MM.1S (cell line): ENCODE measurements at places on chromosomes 7 and 10.

DNA sequence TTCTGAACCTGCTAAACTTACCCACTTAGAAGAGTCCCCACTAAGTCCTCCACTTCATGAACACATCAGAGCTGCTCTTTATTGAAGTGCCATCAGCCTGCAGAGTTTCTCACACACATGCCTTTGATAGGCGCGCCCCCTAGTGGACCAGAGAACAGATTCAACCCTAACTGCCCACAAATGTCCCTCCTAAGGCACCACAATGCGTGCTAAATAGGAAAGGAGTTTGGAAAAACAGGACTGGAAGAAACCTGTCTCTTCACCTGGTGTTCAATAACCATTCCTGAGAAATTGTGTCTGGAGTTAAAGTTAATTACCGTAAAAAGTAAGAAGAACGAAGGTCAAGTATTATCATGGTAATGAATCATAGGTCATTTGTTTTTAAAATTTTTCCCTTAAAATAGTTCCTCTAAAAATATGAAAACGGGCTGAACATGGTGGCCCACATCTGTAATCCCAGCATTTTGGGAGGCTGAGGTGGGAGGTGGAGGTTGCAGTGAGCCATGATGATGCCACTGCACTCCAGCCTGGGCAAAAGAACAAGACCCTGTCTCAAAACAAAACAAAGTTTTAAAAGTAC lies 249.7 kb downstream of the ELMO1 start:
- DNase-seq = peak; percentile 58

GRCh38 chr10:32985775-32986350 lies 27.8 kb upstream of the ITGB1 start:
- no peak for DNase-seq

- no peak for DNase-seq
These were observed 14.0 kb downstream of the CYP3A7 start for GRCh38 chr7:99720800-99721595.

DNA sequence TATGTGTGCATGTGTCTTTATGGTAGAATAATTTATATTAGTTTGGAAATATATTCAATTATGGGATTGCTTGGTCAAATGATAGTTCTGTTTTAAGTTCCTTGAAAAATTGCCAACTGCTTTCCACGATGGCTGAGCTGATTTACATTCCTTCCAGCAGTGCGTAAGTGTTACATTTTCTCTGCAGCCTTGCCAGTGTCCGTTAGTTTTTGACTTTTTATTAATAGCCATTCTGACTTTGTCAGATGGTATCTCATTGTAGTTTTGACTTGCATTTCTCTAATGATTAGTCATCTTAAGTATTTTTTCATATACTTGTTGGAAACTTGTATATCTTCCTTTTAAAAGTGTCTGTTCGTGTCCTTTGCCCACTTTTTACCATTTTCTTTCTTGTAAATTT lies 434.2 kb upstream of the POT1 start:
- DNase-seq = no peak

GRCh38 chr10:5651388-5651764 lies 15.0 kb downstream of the ASB13 start:
- DNase-seq = no peak

- no peak for DNase-seq
These were observed 4.6 kb downstream of the TLL2 start for GRCh38 chr10:96509017-96509641.

GRCh38 chr10:73159038-73159648 lies 8.7 kb downstream of the ECD start:
- peak; percentile 55 for DNase-seq

- DNase-seq = no peak
These were observed 30.3 kb downstream of the TFPI2 start for GRCh38 chr7:93860261-93860660.

GRCh38 chr7:35348611-35349400 lies 94.9 kb upstream of the TBX20 start:
- no peak for DNase-seq

- no peak for DNase-seq
These were observed 511.0 kb upstream of the COBL start for GRCh38 chr7:51827631-51828030.

DNA sequence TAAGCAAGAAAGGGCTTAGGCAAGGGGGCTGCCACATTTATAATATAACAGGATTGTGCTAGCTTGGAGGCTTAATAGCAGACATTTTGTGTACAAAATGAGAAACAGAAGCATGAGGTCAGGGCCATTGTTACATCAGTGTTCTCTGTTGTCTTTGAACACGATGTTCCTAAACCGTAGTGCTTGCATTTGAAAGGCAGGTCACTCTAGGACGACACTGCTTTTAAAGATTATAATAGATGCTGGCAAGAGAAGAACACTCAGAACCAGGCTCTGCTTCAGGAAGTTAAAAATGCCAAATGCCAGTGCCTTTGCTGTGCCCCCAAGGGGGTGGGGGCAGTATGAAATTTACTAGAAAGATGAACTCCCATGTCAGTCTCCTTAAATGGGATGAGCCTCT lies 91.1 kb downstream of the SORCS3 start:
- no peak for DNase-seq

- DNase-seq = peak; percentile 84
These were observed 19.6 kb downstream of the WIPF3 start for GRCh38 chr7:29825775-29826529.

DNA sequence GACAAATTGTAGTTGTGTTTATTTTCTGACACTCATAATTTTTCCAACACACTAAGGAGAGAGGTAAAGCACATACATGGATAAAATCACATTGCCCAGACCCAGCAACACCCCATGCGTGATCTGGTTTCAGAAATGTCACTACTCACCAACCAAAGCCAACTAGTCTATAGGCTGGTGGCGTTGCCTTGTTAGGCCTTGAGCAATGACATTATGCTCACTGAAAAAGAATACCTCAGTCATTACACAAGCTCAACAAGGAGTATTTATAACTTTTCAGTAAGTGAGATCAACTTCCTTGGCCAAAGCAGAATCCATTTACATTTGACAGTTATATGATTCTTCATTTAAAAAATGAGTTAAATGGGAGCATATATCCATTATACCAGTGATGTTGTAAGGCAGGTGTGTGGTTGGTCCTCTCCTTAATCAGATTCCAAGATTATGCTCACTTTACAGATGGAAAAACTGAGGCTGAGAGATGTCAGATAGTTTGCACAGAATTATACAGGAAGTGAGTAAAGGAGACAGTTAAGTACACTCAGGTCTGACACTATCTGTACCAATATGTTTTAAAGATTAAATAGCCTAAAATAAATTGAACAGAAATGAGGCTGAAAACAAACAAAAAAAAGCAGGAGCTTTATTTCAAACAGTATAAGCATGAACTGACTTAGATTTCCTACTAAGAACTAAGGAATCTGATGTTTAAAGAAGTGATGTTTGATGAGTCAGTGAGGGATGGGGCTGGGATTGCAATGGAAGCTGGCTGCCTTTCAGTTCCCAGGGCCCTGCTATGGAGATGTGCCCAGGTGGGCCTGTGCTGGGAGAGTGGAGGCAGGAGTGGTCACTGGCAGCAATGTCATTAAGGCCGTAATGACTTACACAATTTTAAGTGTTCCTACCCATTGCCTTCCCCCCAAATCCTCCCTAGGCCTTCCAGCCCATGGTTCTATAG lies 118.3 kb downstream of the RAPGEF5 start:
- no peak for DNase-seq

DNA sequence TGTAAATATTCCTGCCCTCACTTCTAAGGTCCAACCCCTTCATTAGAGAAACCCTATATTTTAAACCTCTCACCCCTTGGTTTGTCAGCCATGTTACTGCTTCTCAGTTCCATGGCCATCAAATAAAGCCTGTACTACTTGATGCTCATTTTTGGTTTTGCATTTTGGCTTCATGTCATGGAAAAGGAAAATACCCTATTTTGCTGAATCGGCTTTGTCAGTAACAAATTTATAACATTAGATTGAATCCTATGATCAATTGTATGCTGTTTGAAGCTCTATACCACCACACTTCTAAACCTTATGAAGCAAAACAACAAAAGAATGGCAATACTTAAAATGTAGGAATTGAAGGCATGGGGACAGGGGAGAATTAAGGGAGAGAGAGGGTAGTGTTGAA lies 333.1 kb downstream of the ETV1 start:
- DNase-seq = no peak

- no peak for DNase-seq
These were observed 188.9 kb upstream of the KMT2E start for GRCh38 chr7:104825099-104825498.

DNA sequence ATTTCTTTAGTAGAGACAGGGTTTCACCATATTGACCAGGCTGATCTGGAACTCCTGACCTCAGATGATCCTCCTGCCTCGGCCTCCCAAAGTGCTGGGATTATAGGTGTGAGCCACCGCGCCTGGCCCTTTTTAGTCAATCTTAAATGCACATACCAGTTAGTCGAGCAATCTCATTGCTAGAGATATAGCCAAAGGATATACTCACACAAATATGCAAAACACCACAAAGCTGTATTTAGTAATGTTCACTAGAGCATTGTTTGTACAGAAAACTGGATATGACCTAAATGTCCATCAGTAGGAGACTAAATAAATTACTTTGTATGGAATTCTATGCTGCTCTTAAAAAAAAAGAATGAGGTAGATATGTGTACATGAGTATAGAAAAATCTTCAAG lies 24.5 kb upstream of the IL6 start:
- no peak for DNase-seq

- DNase-seq = peak; percentile 79
These were observed at the start of gene CRCP for GRCh38 chr7:66114743-66115649. CRCP (plus strand) TSS chr7:66114847; CDS start chr7:66114963, 116 bp downstream.

- no peak for DNase-seq
These were observed 11.1 kb downstream of the HTR7 start for GRCh38 chr10:90846746-90847145.

DNA sequence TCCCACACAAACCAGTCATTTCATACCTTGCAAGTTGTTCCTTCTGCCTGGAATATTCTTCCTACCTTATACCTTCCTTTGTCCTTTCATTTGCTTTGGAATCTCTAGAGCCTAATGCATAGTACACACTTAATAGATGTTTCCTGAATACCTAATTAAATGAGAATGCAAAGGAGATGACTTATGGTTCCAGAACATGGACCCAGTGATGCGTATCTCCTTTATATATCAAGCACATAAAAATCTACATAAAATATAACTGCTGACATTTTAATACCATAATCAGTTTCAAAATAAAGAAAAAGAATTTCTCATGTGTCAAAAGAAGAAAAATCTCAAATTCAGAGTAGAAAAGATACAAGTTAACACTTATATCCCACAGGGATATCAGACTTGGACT lies 110.6 kb upstream of the ASAH2 start:
- no peak for DNase-seq

DNA sequence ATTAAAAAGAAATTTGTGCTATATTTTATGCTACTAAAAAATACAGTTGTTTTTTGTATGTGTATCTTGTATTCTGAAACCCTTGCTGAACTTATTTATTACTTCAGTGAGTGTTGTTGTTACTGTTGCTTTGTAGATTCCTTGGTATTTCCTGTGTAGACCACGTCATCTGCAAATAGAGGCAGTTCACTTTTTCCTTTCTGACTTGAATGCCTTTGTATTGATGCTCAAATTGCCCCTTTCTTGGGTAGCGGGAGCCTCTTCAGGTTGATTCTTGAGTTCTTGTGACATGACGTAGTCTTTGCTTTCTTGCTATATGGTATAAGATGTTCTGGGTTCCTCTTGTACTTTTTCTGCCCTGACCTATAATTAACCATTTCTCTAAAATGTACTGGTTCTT lies 504.1 kb downstream of the SDK1 start:
- DNase-seq = no peak

- no peak for DNase-seq
These were observed 272.0 kb downstream of the POU6F2 start for GRCh38 chr7:39249635-39250152.

- no peak for DNase-seq
These were observed 175.0 kb downstream of the POU6F2 start for GRCh38 chr7:39152701-39153100.

- DNase-seq = no peak
These were observed 50.6 kb upstream of the NPY start for GRCh38 chr7:24233386-24233785.

DNA sequence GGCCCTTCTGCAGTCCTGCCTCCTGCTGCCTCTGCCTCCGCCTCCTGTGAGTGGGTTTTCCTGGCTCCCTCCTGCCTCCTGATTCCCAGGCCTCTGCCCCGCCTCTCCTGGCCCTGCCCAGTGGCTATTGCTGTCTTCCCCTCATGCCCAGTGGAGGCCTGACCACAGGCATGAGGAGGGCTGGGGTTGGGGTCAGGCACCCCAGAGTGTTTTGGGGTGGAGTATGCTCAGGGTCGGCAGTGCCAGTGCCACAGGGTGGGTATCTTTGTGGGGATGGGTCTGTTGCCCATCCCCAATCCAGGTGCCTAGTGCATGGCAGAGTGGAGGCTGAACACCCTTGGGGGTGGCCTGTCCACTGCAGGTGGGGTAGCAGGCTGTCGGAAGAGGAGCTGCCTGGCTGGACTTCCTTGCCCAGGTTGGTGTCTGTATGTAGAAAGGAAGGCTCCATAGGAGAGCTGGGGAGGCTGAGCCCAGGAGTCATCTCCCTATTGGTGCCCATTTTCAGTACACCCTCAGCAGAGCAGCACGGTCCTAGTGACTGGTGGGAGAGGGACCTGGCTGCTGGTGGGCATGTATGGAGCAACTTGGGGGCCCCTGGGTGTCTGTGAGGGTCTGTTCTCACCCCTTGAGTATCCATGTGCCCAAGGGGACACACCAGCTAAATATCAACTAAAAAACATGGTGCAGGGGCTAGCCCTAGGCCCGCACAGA lies 62.2 kb downstream of the ARHGAP22 start:
- DNase-seq = no peak

DNA sequence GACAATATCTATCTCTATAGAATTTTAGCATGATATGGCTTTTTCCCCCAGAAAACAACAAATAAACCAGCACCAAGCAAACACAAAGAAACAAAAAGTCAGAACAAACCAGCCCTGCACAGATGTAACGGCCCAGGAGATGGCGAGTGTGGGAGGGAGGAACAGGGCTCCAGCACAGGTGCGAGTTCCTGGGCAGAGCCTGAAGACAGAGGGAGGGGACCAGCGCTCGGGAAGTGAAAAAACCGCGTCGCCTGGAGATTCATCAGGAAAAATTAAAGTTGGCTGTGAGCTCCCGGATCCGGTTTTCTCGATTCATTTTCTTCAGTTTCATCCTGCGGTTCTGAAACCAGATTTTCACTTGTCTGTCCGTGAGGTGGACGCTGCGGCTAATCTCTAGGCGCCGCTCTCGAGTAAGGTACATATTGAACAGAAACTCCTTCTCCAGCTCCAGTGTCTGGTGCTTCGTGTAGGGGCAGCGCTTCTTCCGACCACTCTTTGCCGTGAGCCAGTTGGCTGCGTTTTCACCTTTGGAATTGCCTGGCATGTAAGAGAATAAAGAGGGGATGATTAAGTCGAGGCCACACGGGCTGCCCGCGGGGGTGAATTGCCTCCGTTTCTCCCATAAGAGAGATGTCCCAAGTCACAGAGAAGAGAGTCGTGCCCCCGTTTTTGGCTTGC lies 2.3 kb downstream of the HOXA10 start:
- no peak for DNase-seq

GRCh38 chr10:131670341-131670740 lies 230.5 kb upstream of the PPP2R2D start:
- DNase-seq = no peak
